ENCODE measurements at places on chromosomes 7 and 10. TPM values are rescaled to one million over a fixed set of nuclear protein-coding genes. Genes with fewer than 3 reads are reported as not detected.

DNA sequence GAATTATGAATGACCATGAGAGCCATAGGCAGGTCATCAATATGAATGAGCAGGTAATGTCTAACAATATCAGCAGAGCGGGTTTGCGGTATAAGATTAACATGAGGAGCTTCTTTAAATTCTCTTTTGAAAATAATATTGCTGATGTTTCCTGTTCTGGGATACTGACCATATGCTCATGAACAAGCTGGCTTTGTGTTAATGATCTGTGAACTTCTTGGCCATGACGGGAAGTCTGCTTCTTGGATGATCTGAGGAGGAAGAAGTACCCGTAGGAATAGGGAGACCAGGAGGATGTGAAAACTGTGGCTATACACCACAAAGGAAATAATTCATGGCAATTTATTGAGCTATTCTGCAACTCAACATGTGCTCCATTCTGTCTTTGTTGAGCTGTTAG is 38.6 kb downstream of the ITGA8 start:
- H3K27ac ChIP-seq: no peak overlapping the region
- no peak for DNase-seq
- H3K4me3 ChIP-seq: no peak overlapping the region

GRCh38 chr10:71374481-71375233 is 22.1 kb upstream of the CDH23 start:
- peaks cover 14% of the 10 kb centered on the region for H3K4me1 ChIP-seq
- H3K27me3 ChIP-seq: no peaks in the 10 kb centered on the region
- H3K4me3 ChIP-seq: no peak overlapping the region
- H3K27ac ChIP-seq: no peak overlapping the region
- no peaks in the 10 kb centered on the region for H3K36me3 ChIP-seq

DNA sequence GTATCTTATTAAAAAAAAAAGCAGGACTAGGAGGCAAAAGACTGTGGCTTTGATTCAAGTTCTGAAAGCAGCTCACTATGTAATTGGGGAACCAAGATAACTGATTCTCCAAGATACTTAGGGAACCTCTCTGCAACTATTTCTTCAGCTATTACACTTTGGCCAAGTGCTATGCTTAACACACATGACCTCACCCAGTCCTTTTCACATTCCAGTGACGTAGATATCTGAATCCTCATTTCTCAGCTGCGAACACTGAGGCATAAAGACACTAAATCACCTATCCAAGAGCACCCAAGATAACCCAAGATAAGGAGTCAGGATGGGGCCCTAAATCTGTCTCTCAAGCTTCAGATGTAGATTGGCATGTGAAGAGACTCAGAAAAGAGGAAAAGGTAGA is 133.6 kb downstream of the GLI3 start:
- no peak for DNase-seq
- no peaks in the 10 kb centered on the region for H3K27me3 ChIP-seq
- no peaks in the 10 kb centered on the region for H3K36me3 ChIP-seq
- H3K4me3 ChIP-seq: no peak overlapping the region
- H3K4me1 ChIP-seq: peaks cover 28% of the 10 kb centered on the region
- H3K27ac ChIP-seq: no peak overlapping the region

DNA sequence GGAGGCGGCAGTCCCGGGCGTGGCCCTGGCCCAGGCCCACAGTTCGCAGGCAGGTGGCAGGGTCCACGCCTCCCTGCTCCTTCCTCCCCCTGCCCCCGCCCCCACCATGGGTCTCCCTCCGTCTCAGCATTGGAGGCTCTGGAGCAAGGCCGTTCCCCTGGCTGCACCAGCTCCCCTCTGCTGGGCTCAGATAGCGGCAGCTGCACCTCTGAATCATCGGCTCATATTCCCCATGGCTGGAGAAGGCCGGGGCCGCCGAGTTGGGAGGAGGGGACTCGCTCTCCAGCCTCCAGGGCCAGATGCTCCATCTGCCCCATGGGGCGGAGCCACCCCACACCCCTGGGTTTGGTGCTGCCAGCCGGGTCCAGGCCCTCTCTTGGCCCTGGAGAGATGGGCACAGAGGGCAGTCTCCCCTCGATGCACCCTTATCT is 145.0 kb downstream of the ELFN1 start:
- no peak overlapping the region for H3K4me3 ChIP-seq
- H3K36me3 ChIP-seq: no peaks in the 10 kb centered on the region
- no peaks in the 10 kb centered on the region for H3K27me3 ChIP-seq
- H3K4me1 ChIP-seq: no peaks in the 10 kb centered on the region
- no peak overlapping the region for H3K27ac ChIP-seq

DNA sequence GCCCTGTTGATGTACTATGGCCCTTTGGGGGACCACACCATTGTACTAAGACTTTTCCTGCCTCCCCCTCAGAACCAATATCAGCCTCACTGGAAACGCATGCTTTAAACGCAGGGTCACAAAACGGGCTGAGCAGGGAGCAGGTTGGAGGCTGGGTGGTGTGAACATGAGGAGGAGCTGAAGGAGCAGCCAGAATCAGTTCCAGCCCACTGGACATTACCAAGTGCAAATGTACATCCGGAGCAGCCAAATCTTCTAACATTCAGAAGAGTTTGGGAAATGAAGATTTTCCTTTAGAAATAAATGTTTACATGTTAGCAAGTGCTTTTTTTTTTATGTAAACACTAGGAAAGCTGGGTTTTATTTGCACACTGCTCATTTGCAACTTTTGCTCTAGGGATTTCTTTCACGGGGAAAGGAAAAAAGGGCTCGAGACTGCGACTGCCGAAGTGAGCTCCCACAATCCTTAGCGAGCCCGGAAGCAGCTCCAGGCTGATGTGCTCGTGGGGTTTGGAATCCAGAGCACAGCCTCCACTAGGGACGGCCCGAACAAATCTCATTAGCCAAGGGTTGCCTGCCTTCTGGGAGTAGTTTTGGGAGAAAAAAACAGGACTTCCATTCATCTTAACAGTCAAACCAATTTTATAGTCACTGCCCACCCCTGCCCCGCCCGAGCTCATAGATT is 108.0 kb upstream of the YAE1 start:
- peak overlapping the region; percentile 6 for H3K4me3 ChIP-seq
- no peaks in the 10 kb centered on the region for H3K36me3 ChIP-seq
- no peaks in the 10 kb centered on the region for H3K4me1 ChIP-seq
- DNase-seq: no peak
- no peaks in the 10 kb centered on the region for H3K27me3 ChIP-seq

GRCh38 chr7:142391191-142391992 is 133.5 kb upstream of the PRSS58 start:
- H3K4me3 ChIP-seq: no peak overlapping the region
- no peaks in the 10 kb centered on the region for H3K27me3 ChIP-seq
- H3K4me1 ChIP-seq: no peaks in the 10 kb centered on the region
- no peak overlapping the region for H3K27ac ChIP-seq

DNA sequence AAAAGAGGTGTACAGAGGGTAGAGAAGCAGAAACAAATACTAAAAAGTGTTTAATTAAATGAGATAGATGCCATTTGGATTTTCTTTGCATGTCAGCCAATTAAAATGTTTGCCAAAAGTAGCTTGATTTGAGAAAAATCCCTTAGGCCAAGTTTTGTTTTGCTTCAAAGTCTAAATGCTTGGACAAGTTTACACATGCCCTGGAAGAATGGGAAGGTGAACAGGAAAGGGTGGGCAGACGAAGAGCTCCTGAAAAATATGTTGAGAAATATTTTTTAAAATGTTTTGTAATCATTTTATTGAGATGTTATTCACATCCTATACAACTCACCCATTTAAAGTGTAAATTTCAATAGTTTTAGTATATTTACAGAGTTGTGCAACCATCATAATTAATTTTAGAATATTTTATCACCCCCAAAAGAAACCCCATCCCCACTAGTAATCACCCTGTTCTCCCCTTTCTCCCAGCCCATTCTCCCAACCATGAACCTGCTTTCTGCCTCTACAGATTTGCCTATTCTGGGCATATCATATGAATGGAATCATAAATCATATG is 98.5 kb upstream of the ANK3 start:
- no peaks in the 10 kb centered on the region for H3K36me3 ChIP-seq
- no peak for DNase-seq
- no peak overlapping the region for H3K4me3 ChIP-seq
- no peaks in the 10 kb centered on the region for H3K27me3 ChIP-seq
- no peak overlapping the region for H3K27ac ChIP-seq

- peaks cover 21% of the 10 kb centered on the region for H3K4me1 ChIP-seq
- no peak overlapping the region for H3K27ac ChIP-seq
- H3K27me3 ChIP-seq: no peaks in the 10 kb centered on the region
- DNase-seq: no peak
- H3K4me3 ChIP-seq: no peak overlapping the region
- no peaks in the 10 kb centered on the region for H3K36me3 ChIP-seq
Measured at GRCh38 chr10:69842020-69842419, 40.3 kb downstream of the COL13A1 start.

The NAT16 gene
- total RNA-seq: not detected

Measured in transverse colon (tissue), 4 donors.